Stimulated activated CD4-positive, alpha-beta T cell treated with anti-CD3 and anti-CD28 coated beads, Interleukin-1b, Interleukin-23, amount 100 ng/mL, for 48 hours (primary cell): ENCODE measurements at places on chromosomes 12 and 14.

DNA sequence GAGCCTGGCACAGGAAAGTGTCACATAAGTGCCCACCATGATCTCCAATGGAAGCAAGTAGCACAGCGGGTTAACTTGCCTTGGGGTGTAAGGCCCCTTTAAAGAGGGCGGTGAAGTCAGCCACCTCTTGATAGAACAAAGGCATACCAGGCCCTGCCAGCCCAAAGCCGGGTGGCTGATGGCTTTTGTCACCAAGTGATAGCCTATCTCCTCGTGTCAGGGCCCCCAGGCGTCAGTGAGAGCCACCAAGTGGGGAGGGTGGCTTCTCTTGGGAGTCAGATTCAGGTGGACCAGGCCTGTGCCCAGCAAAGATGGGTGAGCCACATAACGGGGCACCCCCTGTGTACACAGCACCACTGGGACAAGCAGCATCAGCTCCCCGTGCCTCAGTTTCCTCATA lies 8.3 kb upstream of the MYL2 start:
- no peak for DNase-seq

DNA sequence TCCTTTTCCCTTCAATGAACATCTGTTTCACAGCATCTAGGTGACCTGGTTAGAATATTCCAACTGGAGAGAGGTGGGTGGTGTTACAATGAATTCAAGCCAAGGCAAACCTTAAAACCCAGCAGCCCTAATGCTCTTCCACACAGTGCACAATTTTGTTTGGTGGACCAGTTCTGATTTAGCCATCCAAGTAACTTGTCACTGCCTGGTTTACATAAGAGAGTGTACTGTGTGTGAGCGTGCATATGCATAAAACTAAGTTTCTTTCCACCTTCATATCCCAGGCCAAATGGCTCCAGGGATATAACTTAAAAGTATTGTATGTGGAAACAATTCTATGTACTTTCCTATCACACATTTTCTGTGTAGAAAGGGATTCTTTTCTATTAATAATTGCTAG lies 200.4 kb upstream of the FAR2 start:
- DNase-seq: no peak

DNA sequence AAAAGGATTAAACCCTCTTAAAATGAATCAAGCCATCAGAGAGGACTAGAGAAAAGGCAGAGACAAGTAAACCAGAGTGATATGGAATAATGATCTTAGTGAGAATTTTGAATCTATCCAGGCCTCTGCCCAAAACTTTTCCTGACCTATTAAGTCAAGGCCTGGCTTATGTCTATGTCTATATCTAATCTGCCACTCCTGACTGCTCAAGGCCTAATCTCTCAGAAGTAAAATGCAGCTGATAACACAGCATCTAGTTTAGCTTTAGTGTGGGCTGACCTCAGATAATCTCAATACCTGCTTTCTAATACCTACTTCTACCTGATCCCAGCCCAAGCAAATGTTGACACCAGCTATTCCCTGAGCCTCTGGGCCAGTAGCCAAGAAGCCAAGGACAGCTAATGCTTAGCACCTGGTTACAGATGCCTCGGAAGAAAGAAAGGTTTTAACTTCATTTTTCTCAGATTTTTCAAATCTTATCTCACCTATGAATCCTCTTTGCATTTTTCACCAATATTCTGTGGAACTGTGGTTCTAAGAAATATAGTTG lies 1472.5 kb upstream of the SEL1L start:
- DNase-seq: no peak

GRCh38 chr14:101114726-101115515 lies 211.4 kb upstream of the RTL1 start:
- no peak for DNase-seq

- DNase-seq: no peak
Measured at GRCh38 chr14:31387091-31387490, 33.3 kb downstream of the HEATR5A start.

- DNase-seq: no peak
Measured at GRCh38 chr12:19031032-19031431, 98.5 kb upstream of the PLEKHA5 start.

- no peak for DNase-seq
Measured at GRCh38 chr12:105858981-105859710, 279.6 kb downstream of the NUAK1 start.

GRCh38 chr12:90543841-90544240 lies 411.1 kb downstream of the CCER1 start:
- no peak for DNase-seq

DNA sequence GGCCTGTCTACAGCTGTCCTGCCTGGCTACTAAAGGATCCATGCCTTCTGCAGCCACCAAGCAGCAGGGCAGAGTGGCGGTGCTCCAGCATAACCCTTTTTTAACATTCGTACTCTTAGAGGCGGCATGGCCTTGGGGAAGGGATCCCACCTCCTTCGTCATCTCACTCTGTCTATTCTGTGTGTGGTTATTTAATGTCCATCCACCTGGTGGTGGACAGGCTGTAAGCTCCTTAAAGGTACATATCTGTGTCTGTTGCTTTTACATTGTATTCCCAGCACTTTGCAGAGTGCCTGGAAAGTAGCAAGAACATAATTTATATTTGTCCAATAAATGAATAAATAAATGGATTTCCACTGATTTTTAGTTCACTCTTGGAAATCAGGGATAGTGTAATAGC lies 15.7 kb upstream of the ACOT1 start:
- no peak for DNase-seq

GRCh38 chr14:103561381-103562178 lies 877 bp downstream of the BAG5 start:
- peak; percentile 56 for DNase-seq

GRCh38 chr12:92860521-92860920 lies 68.6 kb downstream of the EEA1 start:
- DNase-seq: no peak

GRCh38 chr14:83614956-83615355 lies 1915.0 kb upstream of the FLRT2 start:
- DNase-seq: no peak

- no peak for DNase-seq
Measured at GRCh38 chr12:17097674-17098073, 491.7 kb upstream of the LMO3 start.

DNA sequence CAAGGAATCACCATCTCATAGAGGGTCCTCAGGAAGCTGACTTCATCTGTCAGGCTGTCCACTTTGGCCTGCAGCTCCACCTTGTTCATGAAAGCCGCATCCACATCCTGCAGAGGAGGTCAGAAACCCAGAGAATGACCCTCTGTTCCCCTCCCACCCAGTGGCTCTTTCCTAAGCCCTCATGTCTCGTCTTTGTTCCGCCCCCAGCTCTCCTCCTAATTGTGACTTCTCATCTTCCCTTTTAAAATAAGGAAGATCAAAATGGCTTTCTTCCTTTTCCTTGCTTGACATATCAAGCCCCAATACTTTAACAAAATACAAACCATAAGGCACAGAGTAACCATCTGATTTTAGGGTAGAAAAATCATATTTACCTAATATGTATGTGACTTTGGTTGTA lies 4.4 kb downstream of the KRT76 start:
- no peak for DNase-seq

DNA sequence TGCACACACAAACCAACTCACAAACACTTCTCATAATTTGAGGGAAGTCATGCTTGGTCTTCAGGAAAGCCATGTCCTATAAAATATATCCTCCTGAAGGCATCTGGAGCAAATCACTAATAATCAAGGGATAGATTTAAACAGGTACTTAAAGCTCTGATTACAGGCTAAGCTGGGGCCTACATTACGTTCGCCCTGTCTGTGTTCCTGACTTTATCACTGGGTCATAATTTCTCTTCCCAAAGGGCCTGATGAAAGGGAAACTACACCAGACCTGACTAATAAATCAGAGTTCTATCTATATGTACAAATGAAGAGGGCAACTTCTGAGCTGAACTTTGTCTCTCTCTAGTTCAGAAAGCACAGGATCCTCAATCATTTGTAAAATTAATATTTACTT lies 43.9 kb upstream of the RASSF8 start:
- no peak for DNase-seq

GRCh38 chr12:32997471-32997870 lies 100.9 kb upstream of the PKP2 start:
- no peak for DNase-seq

DNA sequence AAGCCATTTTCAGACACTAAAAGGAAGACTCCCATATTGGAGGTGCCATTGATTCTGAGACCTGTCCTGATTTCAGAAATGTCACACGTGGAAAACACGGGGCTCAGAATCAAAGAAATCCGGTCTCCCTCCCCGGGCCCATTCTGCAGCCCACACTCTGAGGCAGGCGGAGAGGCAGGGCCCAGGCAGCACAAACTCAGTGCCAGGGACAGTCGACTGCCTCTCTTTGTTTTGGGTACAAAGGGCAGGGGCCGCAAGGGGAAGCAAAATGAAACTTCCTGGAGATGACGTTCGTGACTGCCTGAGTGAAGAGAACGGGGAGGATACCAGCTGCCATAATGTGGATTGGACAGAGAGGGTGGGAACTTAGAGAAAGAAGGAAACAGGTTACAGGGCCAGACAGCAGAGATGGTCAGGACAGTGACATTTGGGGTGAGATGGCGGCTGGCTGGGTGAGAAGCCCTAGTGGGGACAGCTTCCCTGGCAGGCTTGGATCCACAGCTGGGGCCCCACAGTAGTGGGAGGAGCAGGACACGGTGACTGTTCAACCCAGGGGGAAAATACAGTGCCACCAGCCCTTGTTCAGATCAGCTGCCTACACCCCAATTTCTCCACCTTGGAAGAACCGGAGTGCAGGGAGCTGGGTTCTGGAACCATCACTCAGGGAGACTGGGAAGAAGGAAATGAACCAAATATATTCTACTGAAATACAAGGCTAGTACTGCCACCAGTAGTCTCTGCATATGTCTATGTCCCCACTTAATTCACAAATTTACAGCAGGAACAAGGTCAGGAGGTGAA lies 8.1 kb downstream of the GAPDH start:
- DNase-seq: no peak

- no peak for DNase-seq
Measured at GRCh38 chr12:12790956-12791355, 5.5 kb downstream of the APOLD1 start.

GRCh38 chr12:84842406-84843013 lies 70.1 kb downstream of the SLC6A15 start:
- DNase-seq: no peak

DNA sequence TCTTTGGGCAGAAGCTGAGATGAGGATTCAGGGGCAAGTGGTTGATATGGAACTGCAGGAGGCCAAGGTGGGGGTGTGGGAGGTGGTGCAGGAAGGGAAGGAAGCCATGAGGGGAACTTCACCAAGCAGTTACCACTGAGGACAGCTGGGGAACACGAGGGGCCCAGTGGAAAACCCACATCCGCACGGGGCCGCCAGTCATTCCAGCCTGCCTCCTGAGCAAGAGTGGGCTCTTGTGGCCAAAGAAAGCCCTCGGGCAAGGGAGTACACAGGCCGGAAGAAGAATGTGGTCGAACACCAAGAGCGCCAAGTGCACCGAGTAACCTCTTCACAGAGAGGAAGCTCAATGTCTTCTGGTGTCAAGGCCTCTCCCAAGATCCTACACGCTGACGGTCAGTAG lies 252.2 kb upstream of the FOXN3 start:
- peak; percentile 19 for DNase-seq

DNA sequence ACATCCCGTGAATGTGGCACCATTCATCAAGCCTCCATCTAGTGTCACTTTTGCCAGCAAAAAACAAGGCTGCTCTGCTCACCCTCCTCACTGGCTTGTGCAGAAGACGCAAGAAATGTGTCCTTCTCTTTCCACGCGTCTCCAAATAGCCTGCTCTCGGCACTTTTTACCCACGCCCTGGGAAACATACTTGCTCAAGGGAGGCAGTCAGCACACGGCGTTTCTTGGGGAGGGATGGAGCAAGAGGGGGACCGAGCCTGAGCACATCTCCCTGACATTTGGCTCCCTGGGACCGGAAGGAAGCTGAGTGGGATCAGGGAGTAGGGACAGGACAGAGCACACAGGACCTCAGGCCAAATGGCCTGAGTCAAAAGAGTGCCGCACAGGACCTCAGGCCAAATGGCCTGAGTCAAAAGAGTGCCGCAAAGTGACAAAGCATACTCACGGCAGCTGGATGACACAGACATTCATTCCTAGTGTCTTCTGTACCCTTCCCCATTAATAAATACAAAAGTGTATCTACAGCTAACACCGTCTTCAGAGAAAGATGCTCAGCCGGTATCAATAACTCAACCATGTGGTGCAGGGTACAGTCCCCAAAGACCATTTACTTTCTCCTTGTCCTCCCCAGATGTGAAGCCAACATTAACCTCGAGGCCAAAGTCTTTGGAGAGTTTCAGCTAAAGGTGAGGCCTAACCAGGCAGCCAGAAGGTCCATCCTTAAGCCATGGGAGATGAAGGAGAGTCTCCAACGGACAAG lies 7.1 kb downstream of the BCL11B start:
- DNase-seq: no peak
